ENCODE measurements at places on chromosomes 3 and 15. TPM values are rescaled to one million over a fixed set of nuclear protein-coding genes. Genes with fewer than 3 reads are reported as not detected.
A peak's percentile ranks its signal among the peaks of the same experiment; 100 is the strongest.

GRCh38 chr3:37890522-37890921, 28.8 kb downstream of the CTDSPL start:
- H3K27ac ChIP-seq = no peak overlapping the region
- peaks cover 7% of the 10 kb centered on the region for H3K4me1 ChIP-seq
- no peak for DNase-seq
- no peaks in the 10 kb centered on the region for H3K36me3 ChIP-seq
- no peak overlapping the region for H3K4me3 ChIP-seq

DNA sequence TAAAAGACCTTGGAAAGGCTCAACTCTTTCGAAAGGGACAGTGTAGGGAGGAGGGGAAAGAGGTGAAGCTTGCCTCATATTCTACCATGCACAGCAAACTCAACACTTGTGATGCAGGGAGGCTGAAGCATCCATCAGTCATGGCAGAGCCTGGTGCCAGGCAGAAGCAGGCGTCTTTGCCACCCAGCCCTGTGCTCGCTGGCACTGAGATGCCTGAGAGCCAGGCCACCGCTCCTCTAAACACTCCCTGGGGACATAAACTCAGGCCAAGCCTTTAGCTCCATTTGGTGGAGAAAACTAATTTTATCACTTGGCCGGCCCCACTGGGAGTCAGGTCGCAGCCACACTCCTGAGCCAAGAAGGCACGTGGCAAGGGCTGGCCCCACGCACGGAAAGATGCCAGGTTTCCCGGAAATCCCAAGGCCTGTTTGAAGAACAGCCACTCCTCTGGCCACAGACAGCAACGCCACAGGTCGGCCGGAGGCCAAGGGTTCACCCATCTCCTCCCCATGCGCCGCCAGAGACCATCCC, 30.7 kb downstream of the XXYLT1 start:
- DNase-seq = peak; percentile 87
- no peaks in the 10 kb centered on the region for H3K4me1 ChIP-seq
- no peak overlapping the region for H3K4me3 ChIP-seq
- no peaks in the 10 kb centered on the region for H3K36me3 ChIP-seq
- H3K27me3 ChIP-seq = no peaks in the 10 kb centered on the region

DNA sequence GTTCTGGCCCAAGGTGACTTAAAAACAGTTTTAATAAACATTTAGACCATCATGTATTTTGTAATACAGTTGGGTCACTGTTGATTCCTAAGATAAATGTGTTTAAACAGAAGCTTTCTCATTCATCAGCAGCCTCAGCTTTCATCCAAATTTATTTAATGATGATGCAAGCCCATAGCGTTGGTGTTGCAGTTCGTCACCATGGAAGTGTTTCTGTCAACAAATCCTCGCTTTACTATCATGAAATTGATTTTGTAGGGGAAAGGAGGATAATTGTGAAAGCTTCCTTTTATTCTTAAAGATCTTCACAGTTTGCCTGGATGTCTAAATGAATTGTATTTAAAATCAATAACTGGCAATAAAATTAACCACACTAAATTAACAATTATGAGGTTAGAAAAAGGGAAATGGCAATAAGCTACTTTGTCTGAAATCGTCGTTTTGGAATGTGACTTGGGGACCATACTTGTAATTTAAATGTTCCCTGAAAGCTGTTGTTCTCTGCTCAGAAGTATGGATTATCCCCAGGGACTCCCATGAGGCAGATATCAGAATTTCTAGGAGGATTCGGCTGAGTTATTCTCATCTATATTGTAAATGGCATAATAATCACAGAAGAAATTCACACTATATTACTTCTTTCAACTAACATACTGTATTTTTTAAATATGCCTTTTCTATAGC, 29.0 kb downstream of the CMSS1 start:
- H3K4me3 ChIP-seq = no peak overlapping the region
- H3K27ac ChIP-seq = no peak overlapping the region

GRCh38 chr3:171301002-171301401, 159.2 kb downstream of the TNIK start:
- no peak overlapping the region for H3K4me3 ChIP-seq
- no peaks in the 10 kb centered on the region for H3K36me3 ChIP-seq
- H3K27me3 ChIP-seq = no peaks in the 10 kb centered on the region
- no peak for DNase-seq
- no peaks in the 10 kb centered on the region for H3K4me1 ChIP-seq

GRCh38 chr3:72810063-72810462, 38.2 kb downstream of the SHQ1 start:
- no peak for DNase-seq
- H3K36me3 ChIP-seq = no peaks in the 10 kb centered on the region
- no peaks in the 10 kb centered on the region for H3K4me1 ChIP-seq

DNA sequence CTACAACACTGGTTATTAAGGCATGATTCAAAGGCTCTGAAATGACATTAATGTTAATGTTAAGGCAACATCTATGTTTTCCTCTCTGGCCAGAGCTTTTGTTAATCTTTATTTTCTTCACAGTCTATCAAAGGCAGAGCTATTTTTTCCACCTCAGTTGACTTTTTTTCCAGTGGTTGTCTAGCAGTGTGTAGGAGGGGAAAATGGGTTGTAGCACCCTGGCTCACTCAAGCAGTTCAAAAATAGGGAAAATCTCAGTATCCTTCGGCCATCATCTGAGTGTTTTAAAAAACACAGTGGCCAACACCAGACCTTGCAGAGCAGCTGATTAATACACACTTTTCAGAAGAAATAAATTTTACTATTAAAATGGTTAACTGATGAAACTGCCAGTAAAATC, 21.4 kb downstream of the CBLB start:
- peaks cover 3% of the 10 kb centered on the region for H3K4me1 ChIP-seq
- no peaks in the 10 kb centered on the region for H3K36me3 ChIP-seq
- no peak for DNase-seq
- H3K27ac ChIP-seq = peak overlapping the region; percentile 57

- no peaks in the 10 kb centered on the region for H3K36me3 ChIP-seq
- H3K27ac ChIP-seq = no peak overlapping the region
- no peak for DNase-seq
- H3K27me3 ChIP-seq = no peaks in the 10 kb centered on the region
- H3K4me3 ChIP-seq = no peak overlapping the region
These were observed 3.5 kb upstream of the WDR72 start for GRCh38 chr15:53762916-53763315.

C15orf40 gene
- total RNA-seq = 15.0 TPM

ZWILCH gene
- total RNA-seq = 6.6 TPM

FILIP1L gene
- 861 TPM for total RNA-seq

Data from aorta (tissue), 5 donors.